Kidney capillary endothelial cell (primary cell): ENCODE measurements at places on chromosomes 11 and 22.

DNA sequence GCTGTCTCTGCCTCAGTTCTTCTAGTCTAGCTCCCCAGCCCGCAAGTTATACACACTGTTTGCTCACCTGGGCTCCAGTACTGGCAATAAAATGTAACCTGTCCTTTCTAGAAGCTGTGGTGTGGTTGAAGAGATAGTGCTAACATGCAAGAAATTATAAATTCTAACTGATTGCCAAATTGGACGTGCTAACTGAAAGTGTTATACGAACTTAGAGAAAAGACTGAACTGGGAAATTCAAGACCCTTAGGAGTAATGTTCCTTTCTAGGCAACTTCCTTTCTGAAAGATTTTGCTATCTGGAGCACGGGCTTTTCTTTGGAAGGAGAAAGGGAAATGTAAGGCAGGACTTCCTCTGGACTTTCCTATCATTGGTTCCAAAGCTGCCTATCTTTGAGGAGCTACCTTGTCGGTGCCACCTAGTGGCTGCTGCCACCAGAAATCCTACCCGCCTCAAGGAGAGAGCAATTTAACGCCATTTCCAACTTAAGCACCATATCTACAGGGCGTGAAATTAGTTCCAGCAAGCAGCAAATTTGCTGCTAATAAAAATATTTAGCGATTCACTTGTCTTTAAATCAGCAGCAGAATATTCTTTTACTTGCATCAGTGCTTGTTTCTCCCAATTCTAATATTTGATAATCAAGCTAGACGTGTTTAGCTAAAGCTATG is 12.7 kb upstream of the TMEM218 start:
- DNase-seq: peak; percentile 26

GRCh38 chr22:38097557-38098409 is 12.7 kb downstream of the BAIAP2L2 start:
- DNase-seq: peak; percentile 14

- no peak for DNase-seq
Observed at GRCh38 chr11:83437939-83438338, 151.8 kb upstream of the CCDC90B start.

GRCh38 chr11:79335681-79336080 is 105.1 kb downstream of the TENM4 start:
- DNase-seq: no peak

GRCh38 chr11:69644071-69644961 is 3.4 kb downstream of the CCND1 start:
- peak; percentile 33 for DNase-seq

DNA sequence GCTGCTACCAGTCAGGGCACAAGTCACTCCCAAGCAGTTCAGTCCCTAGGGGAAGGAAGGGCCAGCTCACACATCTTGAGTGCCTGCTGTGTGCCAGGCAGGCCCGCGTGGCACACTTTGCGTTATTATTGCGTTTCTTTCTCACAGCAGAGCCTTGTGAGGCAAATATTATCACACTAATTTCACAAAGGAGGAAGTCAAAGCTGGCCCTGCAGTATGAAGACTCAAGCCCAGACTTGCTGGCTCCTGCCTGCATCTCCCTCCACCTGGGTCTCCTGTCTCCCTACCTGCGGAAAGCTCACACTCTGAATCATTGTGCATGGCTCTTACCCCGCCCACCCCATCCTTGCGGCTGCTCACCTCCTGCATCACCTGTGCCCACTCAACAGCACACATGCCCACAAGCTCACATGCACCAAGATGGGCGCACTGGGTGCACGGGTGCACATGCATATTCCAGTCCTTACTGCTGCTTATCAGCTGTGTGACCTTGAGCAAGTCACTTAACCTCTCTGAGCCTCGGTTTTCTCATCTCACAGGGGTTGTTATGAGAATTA is 31.7 kb upstream of the P2RY2 start:
- no peak for DNase-seq

- no peak for DNase-seq
Observed at GRCh38 chr11:121473064-121473777, 20.5 kb upstream of the SORL1-AS1 start.

GRCh38 chr11:121613724-121614123 is 161.0 kb upstream of the SORL1-AS1 start:
- no peak for DNase-seq

DNA sequence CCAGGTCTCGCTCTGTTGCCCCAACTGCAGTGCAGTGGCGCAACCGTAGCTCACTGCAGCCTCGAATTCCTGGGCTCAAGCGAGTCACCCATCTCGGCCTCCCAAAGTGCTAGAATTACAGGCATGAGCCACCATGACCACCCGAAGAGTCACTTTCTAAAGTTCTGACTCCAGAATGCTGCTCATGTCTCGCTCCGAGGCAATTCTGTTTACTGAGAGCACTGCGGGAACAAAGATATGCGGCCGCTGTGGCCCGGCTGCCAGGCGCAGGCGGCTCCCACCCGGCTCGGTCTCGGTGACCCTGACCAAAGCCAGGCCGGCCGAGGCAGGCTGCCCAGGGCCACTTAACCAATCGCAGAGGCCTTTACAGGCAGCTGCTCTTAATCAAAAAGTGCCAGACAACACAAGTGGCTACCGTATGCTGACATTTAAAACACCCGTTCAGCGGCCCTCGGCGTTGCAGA is 78.7 kb downstream of the PHF21B start:
- no peak for DNase-seq

DNA sequence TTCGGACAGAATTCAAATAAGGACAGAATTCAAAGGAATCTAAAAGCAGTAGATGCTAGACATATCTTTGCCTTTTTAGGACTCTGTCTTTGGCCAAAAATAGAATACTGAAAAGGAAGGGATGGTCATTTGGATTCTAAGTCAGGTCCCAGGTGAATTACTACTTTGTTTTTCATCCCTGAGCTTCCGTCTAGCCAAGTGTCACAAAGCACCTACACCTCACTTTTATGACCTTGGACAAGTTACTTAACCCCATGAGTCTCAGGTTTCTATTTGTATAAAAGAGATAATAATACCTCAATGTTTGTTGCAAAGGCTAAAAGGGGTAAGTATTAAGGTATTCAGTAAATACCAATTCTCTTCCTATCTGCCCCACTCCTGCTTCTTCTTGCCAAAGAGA is 7.3 kb downstream of the KIF18A start:
- DNase-seq: no peak

GRCh38 chr11:74138021-74138420 is 32.8 kb downstream of the C2CD3 start:
- DNase-seq: no peak

DNA sequence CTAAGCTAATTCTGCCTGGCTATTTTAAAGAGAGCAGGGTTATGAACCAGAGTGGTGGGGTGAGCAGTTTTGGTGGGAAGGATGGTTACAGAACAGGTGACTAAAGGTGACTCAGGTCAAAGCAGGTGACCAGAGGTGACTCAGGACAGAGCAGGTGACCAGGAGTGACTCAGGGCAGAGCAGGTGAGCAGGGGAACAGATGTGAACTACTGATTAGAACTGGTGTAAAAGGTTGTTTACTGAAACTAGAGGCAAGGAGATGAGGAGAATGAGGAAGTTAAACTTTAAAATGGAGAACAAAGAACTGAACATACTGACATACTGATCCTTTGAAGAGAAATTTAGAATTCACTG is 15.4 kb upstream of the HYLS1 start:
- no peak for DNase-seq

DNA sequence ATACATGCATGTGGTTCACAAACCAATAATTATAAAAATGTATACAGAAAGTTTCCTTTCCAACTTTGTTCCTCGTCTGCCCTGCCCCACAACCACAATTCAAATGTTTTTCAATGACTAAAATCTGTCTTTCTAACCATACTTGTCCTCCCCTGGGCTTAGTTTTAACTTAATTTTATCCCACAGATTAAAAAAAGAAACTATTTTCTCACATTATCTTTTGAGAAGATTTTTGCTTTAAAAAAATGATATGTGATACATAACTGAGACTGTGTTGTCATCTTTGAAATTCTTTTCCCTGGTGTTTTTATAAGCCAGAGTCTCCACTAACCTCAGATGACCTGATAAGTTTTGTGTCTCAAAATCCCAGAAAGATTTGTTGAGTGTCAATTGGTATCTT is 79.0 kb downstream of the FDX1 start:
- no peak for DNase-seq

- DNase-seq: no peak
Observed at GRCh38 chr22:50625131-50625567, 2.8 kb downstream of the ARSA start.

GRCh38 chr11:76891285-76891684 is 30.6 kb downstream of the ACER3 start:
- DNase-seq: no peak

DNA sequence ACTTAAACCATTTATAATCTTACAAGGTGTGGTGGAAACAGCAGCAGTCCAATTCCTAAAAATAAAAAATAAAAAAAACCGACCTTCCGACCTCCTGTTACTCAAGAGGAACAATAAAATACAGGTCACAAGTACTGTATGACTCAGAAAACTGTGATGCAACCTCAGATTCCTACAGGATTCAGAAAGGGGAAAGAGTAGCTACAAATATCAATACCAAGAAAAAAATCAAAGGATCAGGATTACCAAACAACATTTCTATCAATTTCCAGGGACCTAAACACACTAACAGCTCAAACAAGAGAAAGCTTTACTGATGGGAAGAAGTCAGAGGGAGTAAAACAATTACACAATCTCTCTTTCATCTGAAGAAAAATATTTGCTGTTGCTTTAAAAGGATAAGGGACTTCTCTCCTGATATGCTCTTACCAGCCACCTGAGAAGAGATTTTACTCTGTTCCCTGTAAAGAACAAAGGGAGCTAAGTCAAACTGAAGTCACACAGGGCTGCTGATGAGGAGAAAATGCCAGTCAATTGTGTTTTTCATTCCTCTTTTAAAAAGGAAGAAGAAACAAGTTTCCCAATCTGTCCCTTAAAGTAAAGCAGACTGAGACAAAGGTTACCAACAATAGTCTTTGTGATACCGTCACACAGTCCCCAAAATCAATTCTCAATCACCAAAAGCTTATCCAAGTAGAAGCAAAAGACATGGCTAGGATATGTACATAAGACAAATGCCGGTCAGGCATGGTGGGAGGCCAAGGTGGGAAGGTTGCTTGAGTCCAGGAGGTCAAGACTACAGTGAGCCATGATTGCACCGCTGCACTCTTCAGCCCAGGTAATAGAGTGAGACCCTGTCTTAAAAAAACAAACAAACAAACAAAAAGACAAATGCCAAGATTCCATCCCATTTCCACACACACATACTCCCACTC is 39.3 kb downstream of the AMBRA1 start:
- peak; percentile 65 for DNase-seq

GRCh38 chr11:2674658-2675131 is 25.1 kb downstream of the KCNQ1OT1 start:
- no peak for DNase-seq

GRCh38 chr11:68825571-68825970 is 16.1 kb downstream of the CPT1A start:
- DNase-seq: peak; percentile 13

DNA sequence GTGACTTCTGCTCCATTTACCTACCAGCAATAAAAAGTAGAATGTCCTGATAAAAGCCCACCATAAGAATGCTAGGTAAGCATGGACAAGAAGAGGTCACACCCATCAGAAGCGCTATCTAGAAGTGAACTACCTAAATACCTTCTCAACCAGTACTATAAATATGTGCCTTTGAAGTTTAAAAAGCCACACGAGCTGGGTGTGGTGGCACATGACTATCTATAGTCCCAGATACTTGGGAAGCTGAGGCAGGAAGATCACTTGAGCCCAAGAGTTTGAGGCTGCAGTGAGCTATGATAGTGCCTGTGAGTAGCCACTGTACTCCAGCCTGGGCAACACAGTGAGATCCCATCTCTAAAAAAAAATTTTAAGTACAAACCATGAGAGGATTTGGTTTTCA is 66.7 kb downstream of the PACSIN2 start:
- DNase-seq: no peak

DNA sequence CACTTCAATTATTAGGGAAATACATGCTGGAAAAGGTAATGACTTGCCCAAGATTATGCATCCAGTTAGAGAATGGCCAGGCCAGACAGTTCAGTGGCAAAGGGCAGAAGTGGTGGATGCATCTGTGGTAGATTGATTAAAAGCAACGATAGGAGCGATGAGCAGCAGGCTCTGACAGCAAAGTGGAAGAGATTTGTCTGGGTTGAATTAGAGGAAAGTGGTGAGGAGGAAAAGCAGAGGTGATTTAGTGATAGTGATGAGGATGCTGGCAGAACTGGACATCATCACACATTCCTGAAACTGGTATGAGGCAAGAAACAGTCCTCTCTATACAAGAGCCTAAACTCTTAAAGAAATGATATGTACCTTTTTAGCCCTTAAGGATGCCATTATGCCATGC is 12.5 kb downstream of the HSD17B12 start:
- DNase-seq: no peak

GRCh38 chr22:40058265-40058664 is 63.5 kb downstream of the FAM83F start:
- DNase-seq: peak; percentile 76

- peak; percentile 31 for DNase-seq
Observed at GRCh38 chr22:37045958-37046357, 5.6 kb upstream of the KCTD17 start.

GRCh38 chr11:126704096-126704495 is 296.5 kb downstream of the KIRREL3 start:
- no peak for DNase-seq

GRCh38 chr11:114401311-114401710 is 845 bp downstream of the RBM7 start:
- peak; percentile 16 for DNase-seq

- no peak for DNase-seq
Observed at GRCh38 chr11:15911377-15912044, 444.8 kb downstream of the SOX6 start.

GRCh38 chr22:21641789-21642583 is at the start of gene SDF2L1:
SDF2L1 (plus strand) TSS chr22:21642302; CDS start chr22:21642337, 35 bp downstream.
- peak; percentile 97 for DNase-seq

GRCh38 chr11:120786206-120786735 is 237.6 kb upstream of the TBCEL start:
- DNase-seq: no peak

GRCh38 chr11:96122601-96123074 is 198.7 kb upstream of the MTMR2 start:
- no peak for DNase-seq

DNA sequence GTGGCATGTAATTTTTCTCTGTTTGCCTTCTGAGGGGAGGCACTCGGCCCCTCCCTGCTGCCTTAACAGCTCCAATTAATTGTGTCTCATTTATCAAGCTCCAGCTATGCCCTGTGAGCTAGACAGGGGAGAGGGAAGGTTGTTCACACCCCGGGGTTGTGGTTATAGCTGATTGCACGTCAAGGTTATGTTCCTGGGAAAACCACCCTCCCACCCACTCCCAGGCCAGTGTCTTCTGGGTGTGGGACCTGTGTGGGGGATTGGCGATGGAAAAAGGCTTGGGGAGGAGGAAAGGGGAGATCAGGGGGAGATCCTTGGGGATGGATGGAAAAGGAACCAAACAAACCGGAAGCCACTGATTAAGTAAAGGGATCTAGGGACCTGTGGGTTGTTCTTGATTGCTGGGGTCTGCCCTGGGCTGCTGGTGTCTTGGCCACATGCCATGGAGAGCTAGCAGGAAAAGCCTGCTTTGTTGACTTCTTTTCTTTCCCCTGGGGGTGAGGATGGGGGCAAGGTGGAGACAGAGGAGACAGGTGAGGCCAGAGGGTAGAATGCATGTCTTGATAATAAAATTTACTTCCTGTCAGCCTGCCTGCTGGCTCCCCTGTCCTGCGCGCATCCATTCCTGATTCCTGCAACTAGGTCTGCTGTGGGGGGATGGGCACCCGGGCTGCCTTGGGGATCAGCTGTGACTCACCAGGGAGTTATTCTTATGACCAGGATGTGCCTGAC is 13.5 kb upstream of the SORL1-AS1 start:
- peak; percentile 99 for DNase-seq
